ENCODE measurements at places on chromosomes 6 and 20. TPM values are rescaled to one million over a fixed set of nuclear protein-coding genes. Genes with fewer than 3 reads are reported as not detected.

The GPLD1 gene
- total RNA-seq, result 62.0 TPM

The PSORS1C1 gene
- under 0.01 TPM for total RNA-seq

The TFAP2D gene
- not detected for total RNA-seq

The BEND6 gene
- 0.14 TPM for total RNA-seq

The CGAS gene
- 4.9 TPM for total RNA-seq

The RUNX2 gene
- total RNA-seq, result 0.42 TPM

The OR12D3 gene
- total RNA-seq, result not detected

The TSHZ2 gene
- total RNA-seq, result 11.3 TPM

The CYB5R4 gene
- 3.4 TPM for total RNA-seq

The SLC22A2 gene
- total RNA-seq, result not detected

The MED20 gene
- total RNA-seq, result 11.9 TPM

The STX11 gene
- total RNA-seq, result 4.9 TPM

The TFAP2A gene
- total RNA-seq, result not detected

The TMEM244 gene
- not detected for total RNA-seq

The POM121L2 gene
- not detected for total RNA-seq

The HEY2 gene
- total RNA-seq, result 1.4 TPM

The ADTRP gene
- total RNA-seq, result not detected

The SALL4 gene
- total RNA-seq, result 2.0 TPM

The ABHD16B gene
- not detected for total RNA-seq

The BMP5 gene
- 0.79 TPM for total RNA-seq

The HMGN4 gene
- 10.2 TPM for total RNA-seq

The OLIG3 gene
- total RNA-seq, result not detected

The MCHR2 gene
- total RNA-seq, result not detected

The NFKBIL1 gene
- total RNA-seq, result 6.7 TPM

The ULBP3 gene
- total RNA-seq, result 2.3 TPM

The ACSS1 gene
- 37.2 TPM for total RNA-seq

The SMPDL3A gene
- total RNA-seq, result 17.3 TPM
